CD4-positive, CD25-positive, alpha-beta regulatory T cell (primary cell): ENCODE measurements at places on chromosomes 5 and 9. TPM values are rescaled to one million over a fixed set of nuclear protein-coding genes. Genes with fewer than 3 reads are reported as not detected.

GRCh38 chr9:29906065-29906464 is 2332.8 kb upstream of the C9orf72 start:
- no peaks in the 10 kb centered on the region for H3K27me3 ChIP-seq
- H3K4me1 ChIP-seq, result no peaks in the 10 kb centered on the region
- DNase-seq, result no peak
- no peak overlapping the region for H3K4me3 ChIP-seq

DNA sequence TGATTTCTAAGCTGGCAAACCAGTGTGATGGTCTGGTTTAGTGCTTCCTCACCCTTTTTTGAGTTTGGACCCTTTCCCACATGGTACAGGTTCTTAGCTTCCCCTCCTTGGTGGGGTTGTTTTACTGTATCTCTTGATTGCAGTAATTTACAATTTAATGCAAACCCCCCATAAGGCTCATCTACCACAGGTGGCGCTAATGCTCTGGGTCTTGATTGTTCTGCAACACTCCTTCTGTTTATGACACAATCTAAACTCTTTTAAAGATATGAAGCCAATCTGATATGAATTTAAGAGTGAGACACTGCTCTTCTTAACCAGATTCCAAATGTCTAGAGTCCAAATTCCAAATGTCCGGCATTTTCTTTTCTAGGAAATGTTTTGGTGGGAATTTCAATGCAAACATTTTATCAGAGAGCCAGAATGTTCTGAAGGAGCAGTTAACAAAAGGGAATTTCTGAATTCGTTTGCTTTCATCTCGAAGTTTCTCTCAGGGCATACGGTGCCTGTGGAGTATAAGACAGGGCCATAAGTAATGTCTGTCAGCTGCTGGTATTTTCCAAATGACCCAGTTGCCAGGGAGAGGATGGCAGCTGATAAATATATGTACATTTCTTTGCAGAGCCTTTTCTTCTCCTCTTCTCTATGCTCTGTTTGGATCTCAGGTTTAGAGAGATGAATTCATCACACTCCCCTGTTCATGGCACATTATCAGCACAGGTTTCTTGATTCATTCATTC is 246.8 kb downstream of the ARHGAP26 start:
- peak; percentile 65 for DNase-seq
- H3K27ac ChIP-seq, result no peak overlapping the region
- no peaks in the 10 kb centered on the region for H3K36me3 ChIP-seq

GRCh38 chr5:40999142-40999541 is 72.0 kb downstream of the MROH2B start:
- H3K27ac ChIP-seq, result no peak overlapping the region
- H3K4me1 ChIP-seq, result no peaks in the 10 kb centered on the region
- H3K36me3 ChIP-seq, result no peaks in the 10 kb centered on the region
- H3K4me3 ChIP-seq, result no peak overlapping the region

- DNase-seq, result no peak
- no peak overlapping the region for H3K4me3 ChIP-seq
- no peaks in the 10 kb centered on the region for H3K4me1 ChIP-seq
- H3K36me3 ChIP-seq, result no peaks in the 10 kb centered on the region
- H3K27ac ChIP-seq, result no peak overlapping the region
- no peaks in the 10 kb centered on the region for H3K27me3 ChIP-seq
Observed at GRCh38 chr5:158464383-158464782, 605.4 kb upstream of the CLINT1 start.

GRCh38 chr9:100880284-100880683 is 148.2 kb upstream of the PLPPR1 start:
- no peak for DNase-seq
- no peaks in the 10 kb centered on the region for H3K4me1 ChIP-seq
- no peak overlapping the region for H3K4me3 ChIP-seq
- H3K27me3 ChIP-seq, result no peaks in the 10 kb centered on the region
- H3K27ac ChIP-seq, result no peak overlapping the region

DNA sequence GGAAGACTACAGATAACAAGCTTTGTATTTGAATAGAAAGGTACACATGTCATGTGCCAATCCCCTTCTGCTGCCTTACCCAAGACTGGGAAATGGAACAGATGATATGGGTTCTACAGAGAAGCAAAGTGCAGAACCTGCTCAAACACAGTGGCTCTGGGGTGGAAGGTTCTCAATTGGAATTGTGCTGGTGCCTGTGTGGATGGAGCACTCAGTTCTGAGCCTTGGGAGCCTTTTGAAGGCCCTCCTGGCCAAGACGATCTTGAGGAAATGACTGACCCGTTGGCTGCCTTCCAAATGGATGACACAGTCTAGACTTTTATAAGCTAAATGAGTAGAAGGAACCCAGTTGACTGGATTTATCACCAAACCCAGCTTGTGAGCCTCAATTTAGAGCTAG is 4.2 kb upstream of the PRSS3 start:
- H3K4me3 ChIP-seq, result no peak overlapping the region
- no peaks in the 10 kb centered on the region for H3K4me1 ChIP-seq
- peaks cover 14% of the 10 kb centered on the region for H3K27me3 ChIP-seq
- no peak overlapping the region for H3K27ac ChIP-seq
- no peaks in the 10 kb centered on the region for H3K36me3 ChIP-seq

The OR1J2 gene
- 0.42 TPM for total RNA-seq

The CSNK1G3 gene
- total RNA-seq, result 63.1 TPM
